ENCODE measurements at places on chromosomes 2 and 18.
A peak's percentile ranks its signal among the peaks of the same experiment; 100 is the strongest.

GRCh38 chr2:168614172-168615018 is 158.3 kb downstream of the CERS6 start:
- DNase-seq = no peak

GRCh38 chr18:67117804-67118203 is 398.7 kb downstream of the DSEL start:
- DNase-seq = no peak

GRCh38 chr2:176560296-176560695 is 291.1 kb downstream of the MTX2 start:
- peak; percentile 58 for DNase-seq

DNA sequence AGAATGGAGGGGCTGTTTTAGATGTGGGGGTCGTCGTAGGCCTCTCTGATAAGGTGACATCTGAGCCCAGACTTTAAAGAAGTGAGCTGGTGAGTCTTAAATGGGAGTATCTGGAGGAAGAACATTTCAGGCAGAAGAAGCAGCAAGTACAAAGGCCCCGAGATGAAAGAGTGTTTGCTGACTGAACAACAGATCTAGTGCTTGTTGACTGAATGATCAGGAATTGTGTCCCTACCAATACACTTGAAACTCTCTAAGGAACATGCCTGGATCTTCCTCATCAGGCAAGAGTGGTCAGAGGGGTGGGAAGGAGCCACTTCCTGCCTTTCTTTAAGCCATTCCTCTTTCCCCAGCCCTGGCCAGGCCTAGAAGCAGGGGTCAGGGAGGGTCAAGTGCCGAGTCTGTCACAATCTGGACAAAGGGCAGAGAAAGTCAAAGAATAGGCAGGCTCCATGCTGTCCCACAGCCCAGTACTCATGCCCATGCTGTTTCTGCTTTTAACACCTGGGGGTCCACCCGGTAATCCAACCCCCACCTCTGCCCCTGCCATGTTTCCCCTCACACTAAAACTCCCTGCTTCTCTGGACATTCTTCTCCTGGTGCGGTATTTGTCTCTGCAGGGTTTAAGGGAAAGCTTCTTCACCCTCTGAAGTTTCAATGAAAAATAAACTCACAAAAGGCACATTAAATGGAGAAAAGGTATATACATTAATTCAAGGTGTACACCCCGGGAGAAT is 3.0 kb upstream of the TMEM37 start:
- DNase-seq = no peak

DNA sequence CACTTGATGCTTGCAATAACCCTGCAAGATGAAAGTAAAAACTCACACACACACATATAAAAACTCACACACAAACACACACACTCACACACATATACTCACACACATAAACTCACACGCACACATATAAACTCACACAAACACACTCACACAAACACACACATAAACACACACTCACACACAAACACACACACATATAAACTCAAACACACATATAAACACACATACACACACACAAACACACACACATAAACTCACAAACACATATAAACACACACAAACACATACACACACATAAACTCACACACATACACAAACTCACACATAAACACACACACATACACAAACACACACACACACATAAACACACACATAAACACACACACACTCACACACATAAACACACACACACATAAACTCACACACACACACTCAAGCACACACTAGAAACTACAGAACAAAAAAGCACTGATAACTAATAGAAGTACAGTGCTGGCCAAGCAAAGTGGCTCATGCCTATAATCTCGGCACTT is 117.7 kb upstream of the TEKT4 start:
- DNase-seq = no peak

DNA sequence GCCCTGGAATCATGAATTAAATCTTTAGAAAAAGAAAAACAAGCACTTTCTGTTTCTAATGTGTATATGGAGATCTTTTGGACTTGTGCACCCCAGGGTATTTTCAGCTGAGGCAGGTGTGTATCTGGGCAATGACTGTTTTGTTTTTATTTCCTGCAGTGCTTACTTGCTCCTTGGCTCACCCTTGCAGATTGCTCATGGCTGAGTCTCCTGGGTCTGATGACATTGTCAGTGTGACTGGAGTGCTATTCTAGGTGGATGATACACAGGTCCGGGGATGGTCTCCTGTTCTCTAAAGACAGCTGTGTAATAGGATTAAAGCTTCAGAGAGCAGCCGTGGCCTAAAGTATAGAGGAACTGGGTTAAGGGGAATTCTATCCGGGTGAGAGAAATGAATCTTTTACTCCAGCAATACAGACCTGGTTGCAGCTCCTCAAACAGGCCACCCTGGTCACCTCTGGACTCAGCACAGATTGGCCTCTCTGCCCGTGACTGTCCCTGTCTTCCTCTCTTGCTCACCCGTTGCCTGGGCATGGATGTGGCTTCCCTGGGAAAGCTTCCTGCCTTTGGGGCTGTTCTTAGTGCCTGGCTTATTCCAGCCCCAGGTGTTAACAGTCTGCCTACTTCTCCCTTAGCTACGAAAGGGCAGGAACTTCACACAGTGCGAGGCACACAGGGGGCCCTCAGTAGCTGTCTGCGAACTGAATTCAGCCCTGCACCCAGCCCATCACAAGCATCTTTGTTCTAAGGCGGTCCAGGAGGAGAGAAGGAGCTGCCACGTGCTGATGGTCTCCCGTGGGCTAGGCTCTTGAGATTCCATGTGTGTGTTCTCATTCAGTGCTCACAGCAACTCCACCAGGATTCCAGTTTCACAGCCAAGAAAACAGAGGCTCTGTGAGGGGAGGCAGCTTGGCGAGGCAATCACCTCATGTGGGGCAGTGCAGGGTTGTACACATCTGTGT is 84.3 kb downstream of the ACOXL start:
- no peak for DNase-seq

- DNase-seq = no peak
These were observed 280.1 kb downstream of the NEDD4L start for GRCh38 chr18:58323866-58324762.

GRCh38 chr2:201746551-201746950 is 34.2 kb downstream of the ALS2 start:
- DNase-seq = no peak

- DNase-seq = no peak
These were observed 403.7 kb upstream of the MEIS1 start for GRCh38 chr2:66031236-66031635.
